ENCODE measurements at places on chromosomes 7 and 10.
A peak's percentile ranks its signal among the peaks of the same experiment; 100 is the strongest.

DNA sequence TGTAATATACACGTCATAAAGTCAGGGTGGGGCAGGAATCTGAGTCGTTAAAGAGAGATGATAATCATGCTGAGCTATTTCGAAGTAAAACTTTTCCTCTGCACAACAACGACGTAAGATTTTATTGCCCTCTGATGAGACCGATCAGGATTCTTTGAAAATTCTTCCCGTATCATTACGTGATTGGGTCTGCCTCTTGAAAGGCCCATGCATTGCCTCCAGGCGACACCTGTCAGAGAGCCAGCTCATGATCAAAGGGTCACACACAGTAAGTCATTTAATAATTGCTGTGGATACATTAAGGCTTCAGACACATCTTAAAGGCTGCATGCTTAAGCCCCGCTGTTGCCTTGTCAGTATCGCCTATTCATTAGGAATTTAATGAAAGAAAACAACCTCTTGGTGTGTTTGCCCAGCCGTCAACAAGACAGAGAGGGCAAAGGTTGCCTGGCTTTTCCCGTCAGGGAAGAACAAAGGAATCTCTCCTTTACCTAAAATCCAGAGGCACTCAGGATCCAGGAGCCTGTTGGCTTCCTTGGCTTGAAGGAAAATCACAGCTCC lies 189.0 kb upstream of the SH2B2 start:
- DNase-seq, result no peak

DNA sequence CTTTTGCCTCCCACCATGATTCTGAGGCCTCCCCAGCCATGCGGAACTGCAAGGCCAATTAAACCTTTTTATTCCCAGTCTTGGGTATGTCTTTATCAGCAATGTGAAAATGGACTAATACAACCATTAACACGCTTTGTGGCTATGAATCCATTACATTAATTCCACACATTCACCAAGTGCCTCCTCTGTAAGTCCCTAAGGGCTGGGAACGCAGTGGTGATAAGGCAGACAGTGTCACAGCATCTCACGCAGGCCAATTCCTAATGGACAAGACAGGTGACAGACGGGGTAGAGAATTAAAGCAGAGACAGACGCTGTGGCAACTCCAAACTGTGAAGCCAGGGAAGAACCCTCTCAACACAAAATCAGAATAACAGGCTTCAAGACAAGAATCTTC lies 247.8 kb downstream of the DIP2C start:
- DNase-seq, result no peak

- DNase-seq, result no peak
Measured at GRCh38 chr10:102086196-102086595, 21.0 kb downstream of the HPS6 start.

DNA sequence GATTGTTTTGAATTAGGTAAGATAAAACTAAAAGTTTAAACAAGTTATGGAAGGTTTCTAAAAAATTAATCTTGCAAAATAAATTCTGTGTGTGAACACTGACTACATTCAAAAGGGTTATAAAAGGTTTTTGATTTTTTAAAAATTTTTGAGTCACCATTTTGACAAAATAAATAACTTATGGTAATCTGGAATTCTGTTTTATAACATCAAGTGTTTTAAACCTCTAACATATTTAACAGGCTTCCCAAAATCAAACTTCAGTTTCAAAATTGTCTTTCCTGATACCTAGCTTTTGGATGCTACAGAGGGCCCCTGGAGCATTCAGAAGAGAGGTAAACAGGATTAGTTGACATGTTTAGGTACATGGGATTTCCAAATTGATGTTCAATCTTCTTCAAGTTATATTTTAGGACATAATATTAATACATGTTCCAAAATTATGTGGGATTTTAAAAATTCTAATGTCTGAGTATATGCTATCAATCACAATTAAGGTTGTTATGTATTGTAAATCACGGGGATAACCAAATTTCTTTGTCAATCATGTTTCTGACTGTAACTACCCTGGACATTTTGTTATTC lies 8.1 kb upstream of the CPA2 start:
- no peak for DNase-seq

- DNase-seq, result no peak
Measured at GRCh38 chr7:128135159-128135514, 103.9 kb upstream of the LRRC4 start.

DNA sequence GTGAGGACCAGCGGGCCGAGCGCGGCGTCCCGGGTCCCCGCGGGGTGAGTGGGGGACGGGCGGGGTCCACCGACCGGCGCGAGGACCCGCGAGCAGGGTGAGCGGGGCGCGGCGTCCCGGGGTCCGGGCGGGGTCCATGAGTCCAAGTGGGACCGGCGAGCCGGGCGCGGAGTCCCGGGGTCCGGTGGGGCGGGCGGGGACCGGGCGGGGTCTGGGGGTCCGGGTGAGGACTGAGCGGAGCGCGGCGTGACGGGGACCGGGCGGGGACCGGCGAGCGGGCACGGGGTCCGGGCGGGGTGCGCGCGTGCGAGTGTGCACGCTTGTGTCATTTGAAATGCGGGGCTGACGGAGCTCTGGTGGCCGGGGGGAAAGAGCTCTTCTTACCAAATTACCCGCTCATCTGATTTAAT lies 765 bp downstream of the CELF2 start:
- no peak for DNase-seq

DNA sequence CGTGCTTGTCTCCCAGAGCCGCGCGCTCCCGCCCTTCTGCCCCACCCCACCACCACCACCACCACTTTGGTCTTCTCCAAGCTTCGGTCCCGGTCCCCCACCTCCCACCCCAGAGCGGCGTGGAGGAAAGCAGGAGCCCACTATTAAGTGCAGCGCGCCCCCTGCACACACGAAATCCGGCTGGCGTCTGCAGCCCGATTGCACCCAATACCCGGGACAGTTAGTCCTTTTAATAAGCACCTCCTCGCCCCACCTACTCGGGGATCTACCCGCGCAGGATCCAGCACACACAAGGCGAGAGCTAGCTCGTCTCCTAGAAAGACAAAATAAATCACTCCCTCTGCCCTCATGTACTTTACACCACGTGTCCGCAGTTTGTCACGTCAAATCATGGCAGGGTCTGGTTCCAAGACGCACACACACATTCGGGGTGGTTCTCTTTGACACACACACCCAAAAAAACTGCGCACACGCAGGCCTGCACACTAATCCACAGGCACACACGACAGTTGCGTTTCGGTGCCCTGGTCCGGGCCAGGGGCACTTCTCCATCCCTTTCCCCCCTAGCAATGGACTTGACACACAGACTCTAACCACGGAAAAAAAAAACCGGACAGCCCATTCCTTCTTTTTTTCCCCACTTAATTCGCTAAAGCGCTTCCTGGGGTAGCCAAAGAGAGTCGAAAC lies 1.6 kb downstream of the SFMBT2 start:
- no peak for DNase-seq

- DNase-seq, result no peak
Measured at GRCh38 chr7:191105-191980, 1.0 kb upstream of the FAM20C start.

DNA sequence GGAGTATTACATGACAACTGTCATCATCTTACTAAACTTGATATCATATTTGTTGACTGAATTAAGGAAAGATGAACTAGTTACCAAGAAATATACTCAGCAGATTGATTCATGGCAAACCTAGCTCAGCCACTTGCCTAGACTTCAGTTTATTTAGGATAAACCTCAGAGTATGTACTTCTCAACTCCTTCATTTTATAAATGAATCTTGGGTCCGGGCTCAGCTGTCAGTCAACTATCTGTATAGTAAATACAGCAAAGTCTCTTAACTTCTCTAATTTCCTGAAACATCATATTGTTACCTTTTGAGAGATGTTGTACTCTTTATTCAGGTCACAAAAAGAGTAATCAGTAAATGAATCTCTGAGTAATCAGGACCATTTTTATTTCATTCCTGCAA lies 211.0 kb upstream of the KLF14 start:
- no peak for DNase-seq

DNA sequence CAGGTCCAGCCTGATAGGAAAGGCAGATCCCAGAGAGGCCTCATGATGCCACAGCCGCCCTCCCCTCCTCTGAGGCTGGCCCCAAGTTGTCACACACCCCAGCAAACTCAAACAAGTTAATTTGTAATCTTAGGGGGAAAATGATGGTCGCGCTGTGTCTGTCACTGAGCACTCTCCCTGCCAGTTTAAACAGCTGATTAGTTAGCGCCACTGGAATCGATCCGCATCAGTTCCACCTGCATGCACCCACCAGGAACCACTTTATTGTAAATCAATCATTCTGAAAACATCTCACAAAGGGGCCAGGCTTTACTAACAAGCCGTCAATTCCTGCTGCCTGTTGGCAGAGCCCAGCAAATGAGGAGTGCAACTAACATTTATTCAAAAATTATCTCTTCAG lies 870.9 kb downstream of the KCNMA1 start:
- DNase-seq, result no peak

DNA sequence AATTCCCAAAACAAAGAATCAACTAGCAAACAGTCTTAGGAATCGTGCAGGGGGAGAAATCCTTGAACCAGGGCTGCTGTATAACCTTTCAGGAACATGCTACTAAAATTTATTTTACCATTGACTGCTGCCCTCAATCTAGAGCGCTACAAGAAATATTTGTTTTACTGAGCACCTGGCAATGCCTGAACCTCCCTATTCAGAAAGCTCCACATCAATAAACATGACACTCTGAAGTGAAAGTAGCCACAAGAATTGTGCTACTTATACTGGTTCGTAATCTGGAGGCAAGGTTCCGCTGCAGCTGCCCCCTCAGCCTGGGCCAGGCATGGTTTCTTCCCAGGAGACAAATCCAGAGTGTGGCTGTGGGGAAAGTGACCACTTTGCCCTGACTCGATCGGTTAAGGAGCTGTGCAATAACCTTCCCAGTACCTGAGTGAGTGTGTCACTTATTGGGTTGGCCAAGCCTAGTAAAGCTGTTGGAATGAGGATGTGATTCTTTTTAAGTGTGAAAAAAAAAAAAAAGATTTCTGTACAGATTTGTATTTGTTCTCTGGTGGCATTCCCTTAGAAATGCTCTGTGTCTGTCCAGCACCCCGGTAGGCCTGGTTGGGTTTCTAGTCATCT lies 7.7 kb downstream of the VWA2 start:
- no peak for DNase-seq

GRCh38 chr10:14536241-14537213 lies 205.8 kb upstream of the FRMD4A start:
- peak; percentile 39 for DNase-seq

- no peak for DNase-seq
Measured at GRCh38 chr7:278081-278480, 11.9 kb upstream of the FOXL3 start.

GRCh38 chr10:12617191-12618175 lies 268.1 kb downstream of the CAMK1D start:
- DNase-seq, result no peak

All from T-helper 17 cell (primary cell).